GM12892 (cell line): ENCODE measurements at places on chromosomes 12 and 14.
A peak's percentile ranks its signal among the peaks of the same experiment; 100 is the strongest.

GRCh38 chr14:105865904-105866840 lies 339.8 kb downstream of the TMEM121 start:
- DNase-seq, result no peak

DNA sequence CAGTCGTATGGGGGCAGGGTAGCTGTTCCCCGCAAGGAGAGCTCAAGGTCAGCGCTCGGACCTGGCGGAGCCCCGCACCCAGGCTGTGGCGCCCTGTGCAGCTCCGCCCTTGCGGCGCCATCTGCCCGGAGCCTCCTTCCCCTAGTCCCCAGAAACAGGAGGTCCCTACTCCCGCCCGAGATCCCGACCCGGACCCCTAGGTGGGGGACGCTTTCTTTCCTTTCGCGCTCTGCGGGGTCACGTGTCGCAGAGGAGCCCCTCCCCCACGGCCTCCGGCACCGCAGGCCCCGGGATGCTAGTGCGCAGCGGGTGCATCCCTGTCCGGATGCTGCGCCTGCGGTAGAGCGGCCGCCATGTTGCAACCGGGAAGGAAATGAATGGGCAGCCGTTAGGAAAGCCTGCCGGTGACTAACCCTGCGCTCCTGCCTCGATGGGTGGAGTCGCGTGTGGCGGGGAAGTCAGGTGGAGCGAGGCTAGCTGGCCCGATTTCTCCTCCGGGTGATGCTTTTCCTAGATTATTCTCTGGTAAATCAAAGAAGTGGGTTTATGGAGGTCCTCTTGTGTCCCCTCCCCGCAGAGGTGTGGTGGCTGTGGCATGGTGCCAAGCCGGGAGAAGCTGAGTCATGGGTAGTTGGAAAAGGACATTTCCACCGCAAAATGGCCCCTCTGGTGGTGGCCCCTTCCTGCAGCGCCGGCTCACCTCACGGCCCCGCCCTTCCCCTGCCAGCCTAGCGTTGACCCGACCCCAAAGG lies 804 bp downstream of the GAPDH start:
- DNase-seq, result peak; percentile 54

DNA sequence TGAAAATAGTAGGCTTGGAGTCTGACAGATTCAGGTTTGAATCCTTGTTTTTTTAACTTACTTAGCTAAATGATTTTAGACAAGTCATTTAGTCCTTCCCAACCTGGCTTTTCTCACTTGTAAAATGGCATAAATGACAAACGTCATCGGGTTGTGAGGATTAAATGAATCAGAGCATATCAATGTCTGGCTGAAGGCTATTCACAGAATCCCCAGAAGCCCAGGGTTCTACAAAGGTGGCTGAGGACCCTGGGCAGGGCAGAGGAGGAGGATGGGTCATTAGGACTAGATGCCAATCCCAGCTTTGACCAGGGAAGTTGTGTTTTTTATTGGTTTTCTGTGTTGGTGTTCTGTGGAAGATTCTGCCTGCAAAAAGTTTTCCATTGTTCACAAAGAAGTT lies 7.6 kb upstream of the PTPRB start:
- DNase-seq, result no peak

DNA sequence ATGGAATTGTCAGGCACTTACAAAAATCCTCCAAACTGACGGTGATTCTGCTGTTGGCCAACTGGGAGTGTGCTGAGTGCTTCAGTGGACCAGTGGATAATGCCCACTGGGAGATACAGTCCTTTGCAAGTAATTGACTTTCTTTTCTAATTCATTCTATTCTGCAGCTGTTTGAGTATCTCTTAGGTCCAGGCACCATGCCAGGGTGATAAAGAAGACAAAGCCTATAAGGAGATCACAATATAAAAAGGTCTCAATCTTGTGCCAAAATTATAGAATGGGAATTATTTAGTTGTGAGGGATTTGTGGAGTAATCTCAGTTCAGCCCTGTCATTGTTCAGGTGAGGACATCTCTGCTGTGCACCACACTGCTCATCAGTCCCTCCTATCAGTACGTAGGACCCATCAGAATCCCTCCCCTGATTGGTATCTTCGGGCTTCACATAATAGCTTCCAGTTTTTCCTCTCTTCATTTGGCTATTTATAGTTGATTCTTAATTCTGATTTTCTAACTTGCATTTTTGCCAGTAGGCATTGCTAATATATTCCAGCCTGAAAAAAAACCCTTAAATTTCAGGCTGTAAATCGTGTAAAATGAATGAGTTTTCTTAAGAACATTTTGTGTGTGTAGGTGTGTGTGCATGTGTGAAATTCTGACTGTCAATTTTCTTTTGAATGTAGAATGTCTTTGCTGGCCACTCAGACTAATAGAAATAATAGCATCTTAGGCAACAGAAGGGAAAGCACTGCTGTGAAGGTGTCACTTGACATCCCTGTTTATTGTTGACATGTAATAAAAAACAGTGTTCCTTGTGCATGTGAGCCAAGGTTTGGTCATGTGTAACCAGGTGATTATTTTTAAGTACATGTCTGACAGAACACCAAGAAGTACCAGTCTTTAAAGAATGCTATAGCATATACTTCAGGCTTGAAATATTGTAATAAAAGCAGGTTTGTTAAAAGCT lies 457.6 kb upstream of the RGS6 start:
- DNase-seq, result no peak

GRCh38 chr12:3117591-3118015 lies 40.4 kb downstream of the TSPAN9 start:
- no peak for DNase-seq

DNA sequence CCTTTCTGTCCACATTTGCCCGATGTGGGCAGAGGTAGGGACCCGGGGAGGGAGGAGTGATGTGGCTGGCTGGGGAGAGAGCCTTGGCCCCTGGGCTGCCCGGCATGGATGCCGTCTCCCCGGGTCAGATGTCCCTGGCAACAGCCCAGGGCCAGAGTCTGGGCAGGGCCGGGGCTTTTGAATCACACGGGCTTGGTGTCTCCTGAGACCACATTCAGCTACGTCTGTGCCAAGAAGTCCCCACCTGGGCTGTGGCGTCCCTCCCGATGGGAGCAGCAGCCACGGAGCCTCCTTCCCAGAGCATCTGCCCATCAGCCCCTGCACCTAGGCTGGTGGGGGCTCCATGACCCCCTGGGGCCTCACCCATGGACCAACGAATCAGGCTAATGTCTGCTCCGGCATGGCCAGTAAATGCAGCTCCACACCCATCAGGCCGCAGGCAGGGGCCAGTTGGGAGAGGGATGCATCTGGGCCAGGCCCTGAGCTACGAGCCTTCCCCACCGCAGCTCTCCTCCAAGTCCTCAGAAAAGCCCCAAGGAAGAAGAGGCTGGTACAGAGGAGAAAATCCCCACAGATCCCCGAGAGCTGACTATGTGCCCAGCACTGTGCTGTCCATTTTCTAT lies 109.4 kb downstream of the RFLNA start:
- DNase-seq, result no peak

- DNase-seq, result no peak
These were observed 17.4 kb downstream of the PRKAB1 start for GRCh38 chr12:119685375-119685774.

- no peak for DNase-seq
These were observed 12.6 kb downstream of the DDX55 start for GRCh38 chr12:123614531-123614930.

- DNase-seq, result no peak
These were observed 6.2 kb upstream of the KRT84 start for GRCh38 chr12:52391618-52392002.

GRCh38 chr12:115749071-115749841 lies 528.2 kb downstream of the MED13L start:
- DNase-seq, result no peak

- no peak for DNase-seq
These were observed 23.9 kb upstream of the MAP1LC3B2 start for GRCh38 chr12:116535241-116535640.

DNA sequence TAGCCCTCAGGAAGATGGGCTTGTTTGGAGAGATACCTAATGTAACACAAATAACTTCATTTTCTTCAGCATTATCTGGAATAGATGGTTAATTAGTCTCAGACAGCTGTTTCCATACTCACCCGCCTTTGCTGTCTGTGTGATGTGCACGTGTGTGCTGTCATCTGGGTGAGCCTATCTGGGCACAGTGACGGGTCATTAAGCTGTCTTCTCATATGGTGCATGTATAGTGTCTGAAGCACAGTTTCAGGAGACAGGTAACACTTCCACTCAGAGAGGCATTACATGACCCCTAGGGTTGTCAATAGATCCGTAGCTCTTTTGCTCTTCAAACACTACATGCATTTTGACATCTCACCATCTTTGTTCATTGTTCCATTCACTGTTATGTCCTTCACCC lies 493.3 kb downstream of the APAF1 start:
- no peak for DNase-seq

GRCh38 chr12:33317746-33318145 lies 121.9 kb downstream of the SYT10 start:
- no peak for DNase-seq

GRCh38 chr12:175250-175649 lies 38.7 kb downstream of the SLC6A12 start:
- DNase-seq, result no peak

- DNase-seq, result no peak
These were observed 3.5 kb upstream of the LRIG3 start for GRCh38 chr12:58923781-58924180.

GRCh38 chr12:46499901-46500300 lies 127.3 kb upstream of the SLC38A2 start:
- no peak for DNase-seq

DNA sequence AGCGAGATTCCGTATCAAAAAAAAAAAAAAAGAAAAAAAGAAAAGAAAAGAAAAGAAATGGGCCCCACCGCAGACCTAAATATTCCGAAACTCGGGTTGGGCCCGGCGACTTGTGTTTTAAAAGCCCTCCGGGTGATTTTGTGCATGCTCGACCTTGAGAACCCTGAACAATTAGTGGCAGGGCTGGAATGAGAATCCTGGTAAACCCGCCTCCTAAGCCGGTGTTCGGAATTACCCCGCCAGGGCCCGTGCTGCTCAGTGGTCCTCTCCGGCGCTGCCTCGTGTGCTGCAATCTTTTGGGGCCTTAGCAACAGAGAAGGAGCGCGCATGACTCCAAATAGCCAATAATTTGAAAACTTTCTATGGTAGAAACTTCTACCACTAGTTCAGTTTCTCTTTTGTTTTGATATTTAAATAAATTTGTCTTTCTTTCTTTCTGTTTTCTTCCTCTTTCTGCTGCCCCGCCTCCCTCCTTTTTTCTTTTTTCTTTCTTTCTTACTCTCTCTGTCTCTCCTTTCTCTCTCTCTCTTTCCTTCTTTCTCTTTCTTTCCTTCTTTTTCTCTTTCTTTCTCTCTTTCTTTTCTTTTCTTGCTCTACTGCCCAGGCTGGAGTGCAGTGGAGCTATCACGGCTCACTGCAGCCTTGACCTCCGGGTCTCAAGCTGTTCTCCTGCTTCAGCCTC lies 1.5 kb upstream of the GALNT6 start:
- DNase-seq, result peak; percentile 52

- no peak for DNase-seq
These were observed 154.7 kb downstream of the APAF1 start for GRCh38 chr12:98799822-98800221.

GRCh38 chr14:84785996-84786395 lies 743.9 kb upstream of the FLRT2 start:
- no peak for DNase-seq

DNA sequence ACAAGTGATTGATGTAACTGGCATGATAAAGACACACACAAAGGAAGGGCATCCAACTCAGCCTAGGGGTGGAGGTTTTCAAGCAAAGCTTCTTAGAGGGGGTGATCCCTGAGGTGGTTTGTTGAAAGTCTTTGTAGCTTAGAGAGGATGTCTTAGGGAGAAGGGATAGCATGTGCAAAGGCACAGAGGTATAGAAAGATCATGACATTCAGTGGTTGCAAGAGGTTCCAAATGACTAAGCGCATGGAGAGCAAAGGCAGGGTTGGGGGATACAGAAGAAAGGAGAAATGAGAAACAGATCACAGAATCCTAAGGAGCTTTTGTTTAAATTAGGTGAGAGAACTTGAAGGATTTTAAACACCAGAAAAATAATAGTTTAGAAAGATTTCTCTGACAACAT lies 5.2 kb upstream of the CCT2 start:
- no peak for DNase-seq

DNA sequence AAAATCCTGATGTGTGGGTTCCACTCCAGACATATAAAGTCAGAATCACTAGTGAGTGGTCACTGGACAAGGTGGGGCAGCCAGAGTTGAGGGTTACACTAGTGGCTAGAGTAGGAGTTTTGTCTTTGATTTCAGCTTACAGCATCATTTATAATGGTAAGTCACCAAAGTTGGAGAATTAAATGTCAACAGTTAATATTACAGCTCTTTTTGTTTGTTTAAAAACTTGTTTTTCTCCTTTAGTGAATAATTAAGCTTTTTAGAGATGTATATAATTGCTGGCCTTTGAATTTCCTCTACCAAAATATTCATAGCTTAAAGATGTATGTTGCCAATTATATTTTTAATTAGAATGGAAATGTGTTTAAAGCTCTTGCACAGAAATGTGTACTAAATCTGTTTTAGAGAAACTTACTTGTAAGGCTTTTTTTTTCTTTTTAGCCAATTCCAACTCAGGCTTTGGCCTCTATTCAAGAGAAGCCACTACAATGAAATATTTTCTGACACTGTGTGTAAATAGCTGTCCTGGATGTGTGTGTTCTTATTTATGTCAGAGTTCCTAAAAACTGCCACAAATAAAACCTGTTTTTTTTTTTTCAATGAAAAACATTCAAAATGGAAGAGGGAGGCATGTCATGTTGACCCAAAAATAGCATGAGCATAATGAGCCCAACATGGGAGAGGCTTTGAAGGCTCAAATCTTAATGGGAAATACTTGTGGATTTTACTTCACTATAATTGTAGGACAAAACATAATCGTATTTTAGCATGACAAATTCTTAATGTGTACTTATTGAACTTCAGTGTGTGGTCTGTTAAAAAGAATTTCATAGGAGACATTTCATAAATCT lies 92.2 kb downstream of the TBC1D30 start:
- no peak for DNase-seq

DNA sequence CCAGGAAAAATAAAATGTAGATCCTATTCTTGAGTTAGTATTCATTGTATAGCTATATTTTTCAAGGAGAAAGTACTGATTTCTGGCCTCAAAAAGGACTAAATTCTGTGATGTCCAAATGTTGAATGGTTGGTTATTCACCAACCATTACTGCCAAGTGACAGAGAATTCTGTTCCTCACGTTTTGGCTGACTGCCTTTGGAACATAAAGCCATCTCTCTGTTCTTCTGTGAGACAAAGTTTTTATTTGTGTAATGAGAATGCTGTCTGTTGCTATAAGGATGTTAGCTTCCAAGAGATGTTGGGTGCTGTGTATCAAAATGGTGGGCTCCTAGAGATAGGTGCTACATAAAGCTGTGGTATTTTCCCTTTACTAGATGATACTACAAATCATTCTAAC lies 9.3 kb downstream of the ZNF410 start:
- DNase-seq, result no peak

GRCh38 chr12:97005646-97006045 lies 98.6 kb downstream of the NEDD1 start:
- no peak for DNase-seq

GRCh38 chr14:37051680-37052079 lies 120.7 kb downstream of the SLC25A21 start:
- DNase-seq, result no peak

GRCh38 chr12:24421759-24422158 lies 472.3 kb upstream of the SOX5 start:
- no peak for DNase-seq

- DNase-seq, result no peak
These were observed 455.8 kb downstream of the SOX5 start for GRCh38 chr12:23493672-23494071.
